ENCODE measurements at places on chromosomes 5 and 9. TPM values are rescaled to one million over a fixed set of nuclear protein-coding genes. Genes with fewer than 3 reads are reported as not detected.

DNA sequence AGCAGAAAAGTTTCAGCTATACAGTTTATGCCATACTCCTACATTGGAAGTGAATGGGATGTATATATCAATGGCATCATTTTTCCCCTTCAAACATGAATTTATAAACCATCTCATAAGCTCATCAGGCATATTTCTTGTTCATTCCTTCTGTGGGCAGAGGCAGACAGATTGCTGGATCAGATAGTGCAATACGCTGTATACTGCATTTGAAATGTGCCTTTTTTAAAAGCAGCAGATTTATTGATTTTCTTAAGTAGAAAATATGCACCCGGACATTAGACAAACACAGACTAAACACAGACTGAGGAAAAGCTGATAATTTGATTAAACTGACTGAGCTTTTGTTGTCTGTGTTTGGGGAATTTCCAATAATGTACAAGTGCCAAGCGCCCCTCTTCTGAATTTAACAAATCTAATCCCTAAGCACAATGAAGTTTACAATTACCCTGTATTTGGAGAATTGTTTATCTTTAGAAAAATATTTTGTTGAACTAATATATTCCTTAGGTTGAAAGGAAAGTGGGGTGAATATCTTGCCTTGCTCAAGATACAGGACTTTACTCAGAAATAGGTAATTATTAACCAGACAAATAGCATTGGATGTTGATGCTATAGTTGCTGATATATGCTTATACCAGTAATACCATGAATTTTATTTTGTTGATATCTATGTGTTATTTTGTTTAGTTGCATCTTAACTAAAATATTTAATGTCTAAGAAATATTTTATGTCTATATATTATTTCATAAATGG, 566.6 kb upstream of the MEF2C start:
- no peak for DNase-seq
- no peak overlapping the region for H3K4me3 ChIP-seq
- no peaks in the 10 kb centered on the region for H3K36me3 ChIP-seq
- peaks cover 3% of the 10 kb centered on the region for H3K4me1 ChIP-seq
- H3K27ac ChIP-seq = no peak overlapping the region

DNA sequence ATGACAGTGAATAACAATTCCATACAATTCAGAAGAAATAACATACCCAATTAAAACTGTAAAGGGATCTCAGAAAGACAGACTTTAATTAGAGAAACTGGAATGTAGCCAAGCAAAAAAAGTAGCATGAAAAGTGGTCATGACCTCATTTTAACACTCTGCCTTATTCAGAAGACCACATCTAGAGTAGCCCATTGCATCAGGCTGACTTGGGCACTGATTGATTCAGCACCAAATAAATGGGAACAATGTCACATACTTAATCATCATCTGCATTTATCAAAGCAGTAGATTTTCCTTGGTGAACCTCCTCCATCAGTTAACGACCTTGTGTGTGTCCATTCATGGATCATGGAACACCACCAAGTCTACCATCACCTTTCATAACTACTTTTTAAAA, 992.1 kb downstream of the NR2F1-AS1 start:
- DNase-seq = no peak
- no peaks in the 10 kb centered on the region for H3K4me1 ChIP-seq
- no peaks in the 10 kb centered on the region for H3K36me3 ChIP-seq
- no peaks in the 10 kb centered on the region for H3K27me3 ChIP-seq
- H3K4me3 ChIP-seq = no peak overlapping the region

- DNase-seq = no peak
- no peak overlapping the region for H3K27ac ChIP-seq
- H3K4me3 ChIP-seq = no peak overlapping the region
- no peaks in the 10 kb centered on the region for H3K4me1 ChIP-seq
- no peaks in the 10 kb centered on the region for H3K36me3 ChIP-seq
Measured at GRCh38 chr9:130036099-130036498, 6.9 kb downstream of the FNBP1 start.

GRCh38 chr9:98538626-98539031, 170.1 kb downstream of the GABBR2 start:
- H3K4me3 ChIP-seq = no peak overlapping the region
- no peak overlapping the region for H3K27ac ChIP-seq
- H3K4me1 ChIP-seq = no peaks in the 10 kb centered on the region
- no peak for DNase-seq
- H3K27me3 ChIP-seq = no peaks in the 10 kb centered on the region

DNA sequence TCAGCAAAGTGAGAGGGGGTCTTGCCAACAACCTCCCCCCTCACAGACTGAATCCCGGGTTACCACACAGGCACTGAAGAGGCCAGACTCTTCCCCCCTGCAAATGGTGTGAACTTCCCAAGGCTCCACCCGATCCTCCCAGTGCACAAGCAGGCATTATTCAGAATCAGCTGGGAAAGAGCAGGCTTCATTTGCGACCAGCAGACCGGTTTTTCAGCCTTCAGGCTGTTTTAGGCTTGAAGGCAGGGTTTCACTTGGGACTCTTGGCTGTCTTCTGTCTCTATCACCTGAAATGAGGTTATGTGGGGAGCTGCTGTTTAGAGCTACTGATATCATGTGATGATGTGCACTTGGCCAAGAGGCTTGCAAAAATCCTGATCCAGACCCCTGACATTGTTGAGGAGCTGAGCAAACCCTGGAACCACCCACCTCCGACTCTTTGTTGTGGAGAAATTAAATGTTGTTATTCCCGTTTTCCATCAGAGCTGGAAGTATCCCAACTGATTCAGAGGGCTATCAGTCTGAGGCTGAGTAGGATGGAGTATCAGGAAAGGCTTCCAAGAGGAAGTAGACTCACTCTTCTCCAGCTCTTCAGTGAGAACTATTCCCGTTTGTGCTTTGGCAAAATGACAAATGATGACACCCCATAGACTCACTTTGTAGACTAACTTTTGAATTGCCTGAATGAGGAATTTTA, 63.3 kb upstream of the ZFR start:
- H3K4me3 ChIP-seq = no peak overlapping the region
- H3K27me3 ChIP-seq = no peaks in the 10 kb centered on the region
- peaks cover 7% of the 10 kb centered on the region for H3K4me1 ChIP-seq
- no peaks in the 10 kb centered on the region for H3K36me3 ChIP-seq
- H3K27ac ChIP-seq = no peak overlapping the region

- peaks cover 12% of the 10 kb centered on the region for H3K36me3 ChIP-seq
- no peak overlapping the region for H3K4me3 ChIP-seq
- no peaks in the 10 kb centered on the region for H3K27me3 ChIP-seq
- H3K27ac ChIP-seq = no peak overlapping the region
- 0 out of 2 replicates have a peak, but pooled peaks cover 11% of the 10 kb centered on the region for H3K4me1 ChIP-seq
- no peak for DNase-seq
Measured at GRCh38 chr9:97627624-97628023, 5.5 kb downstream of the TSTD2 start.

- no peak overlapping the region for H3K4me3 ChIP-seq
- H3K36me3 ChIP-seq = no peaks in the 10 kb centered on the region
- H3K4me1 ChIP-seq = no peaks in the 10 kb centered on the region
- H3K27ac ChIP-seq = no peak overlapping the region
- H3K27me3 ChIP-seq = no peaks in the 10 kb centered on the region
Measured at GRCh38 chr5:125261505-125262250, 515.2 kb upstream of the ZNF608 start.

DNA sequence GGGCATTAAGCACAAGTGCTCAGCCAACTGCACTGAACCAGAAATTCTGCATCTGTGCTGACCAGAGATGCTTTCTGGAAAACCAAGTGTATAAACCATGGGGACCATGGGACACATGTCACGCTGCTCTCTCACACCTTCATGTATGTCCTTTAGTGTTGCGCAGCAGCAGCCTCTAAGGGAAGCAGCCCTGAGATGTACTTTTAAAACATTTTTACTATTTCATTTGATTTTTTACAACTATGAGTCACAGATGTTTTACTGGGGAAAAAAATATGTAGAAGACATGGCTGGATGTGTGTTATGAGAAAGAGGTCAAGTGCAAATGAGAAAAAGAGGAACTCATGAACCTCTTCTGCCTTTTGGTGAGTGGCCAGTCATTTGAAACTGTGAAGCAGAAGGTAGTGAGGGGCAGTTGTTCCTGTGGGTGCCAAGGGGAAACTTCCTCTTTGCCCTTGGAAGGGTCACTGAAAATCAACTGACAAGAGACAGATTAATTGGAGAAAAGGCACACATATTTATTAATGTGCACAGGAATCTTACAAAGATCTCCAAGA, 31.4 kb upstream of the SYK start:
- H3K27ac ChIP-seq = no peak overlapping the region
- no peaks in the 10 kb centered on the region for H3K36me3 ChIP-seq
- no peak overlapping the region for H3K4me3 ChIP-seq
- H3K4me1 ChIP-seq = no peaks in the 10 kb centered on the region
- DNase-seq = no peak

DNA sequence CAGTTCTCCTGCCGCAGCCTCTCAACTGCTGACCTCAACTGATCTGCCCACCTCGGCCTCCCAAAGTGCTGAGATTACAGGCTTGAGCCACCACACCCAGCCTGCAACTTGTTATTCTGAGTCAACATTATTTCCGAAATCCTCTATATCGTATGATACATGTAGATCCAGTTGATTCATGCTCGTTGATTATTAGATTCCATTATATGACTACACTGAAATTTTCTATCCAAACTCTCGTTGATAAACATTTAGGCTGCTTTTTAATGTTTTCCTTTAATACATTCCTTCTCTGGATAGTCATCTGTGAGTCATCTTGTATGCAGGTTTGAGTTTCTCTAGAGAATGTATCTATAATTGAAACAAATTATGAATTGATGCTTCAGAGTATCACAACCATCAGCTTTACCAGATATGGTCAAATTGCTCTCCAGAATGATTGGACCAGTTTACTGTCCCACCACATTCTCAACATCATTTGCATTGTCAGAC, 4.1 kb downstream of the CDK7 start:
- H3K27ac ChIP-seq = no peak overlapping the region
- H3K4me3 ChIP-seq = no peak overlapping the region
- peaks cover 7% of the 10 kb centered on the region for H3K36me3 ChIP-seq
- H3K27me3 ChIP-seq = no peaks in the 10 kb centered on the region
- H3K4me1 ChIP-seq = peaks cover 3% of the 10 kb centered on the region

GRCh38 chr9:27634879-27635278, 61.6 kb upstream of the C9orf72 start:
- no peak overlapping the region for H3K27ac ChIP-seq
- DNase-seq = no peak
- H3K4me3 ChIP-seq = no peak overlapping the region
- H3K4me1 ChIP-seq = no peaks in the 10 kb centered on the region
- H3K36me3 ChIP-seq = no peaks in the 10 kb centered on the region

DNA sequence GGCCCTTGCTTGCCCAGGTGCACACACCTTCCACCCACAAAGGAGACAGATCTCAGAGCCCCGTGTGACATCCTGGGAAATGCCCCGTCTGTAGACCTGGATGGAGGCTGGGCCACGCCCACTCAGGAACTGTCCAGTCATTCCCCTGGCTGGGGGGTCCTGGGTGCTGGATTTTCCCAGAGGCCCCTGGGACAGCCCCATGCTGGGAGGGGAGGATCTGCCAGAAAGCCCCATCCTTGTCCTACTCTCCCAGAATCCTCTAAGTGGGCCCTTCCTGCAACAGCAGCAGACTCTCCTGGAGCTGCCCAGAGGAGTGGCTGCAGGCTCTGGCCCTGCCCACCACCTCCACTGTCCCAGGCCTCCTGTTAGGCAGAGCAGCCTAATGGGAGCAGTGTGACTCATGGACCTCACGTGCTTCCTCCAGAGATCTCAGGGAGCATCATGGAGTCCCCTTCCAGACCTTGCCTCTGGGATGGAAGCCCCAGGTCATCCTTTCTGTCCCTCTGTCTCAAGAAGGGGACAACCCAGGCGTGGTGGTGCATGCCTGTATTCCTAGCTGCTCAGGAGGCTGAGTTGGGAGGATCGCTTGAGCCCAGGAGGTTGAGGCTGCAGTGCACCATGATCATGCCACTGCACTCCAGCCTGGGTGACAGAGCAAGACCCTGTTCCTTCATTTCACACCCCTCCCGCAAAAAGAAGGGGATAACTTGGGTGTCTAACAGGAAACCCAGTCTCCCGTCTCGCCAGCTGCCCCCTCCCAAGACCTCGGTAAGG, 51.7 kb downstream of the JADE2 start:
- no peaks in the 10 kb centered on the region for H3K27me3 ChIP-seq
- no peak overlapping the region for H3K27ac ChIP-seq
- H3K4me1 ChIP-seq = no peaks in the 10 kb centered on the region

DNA sequence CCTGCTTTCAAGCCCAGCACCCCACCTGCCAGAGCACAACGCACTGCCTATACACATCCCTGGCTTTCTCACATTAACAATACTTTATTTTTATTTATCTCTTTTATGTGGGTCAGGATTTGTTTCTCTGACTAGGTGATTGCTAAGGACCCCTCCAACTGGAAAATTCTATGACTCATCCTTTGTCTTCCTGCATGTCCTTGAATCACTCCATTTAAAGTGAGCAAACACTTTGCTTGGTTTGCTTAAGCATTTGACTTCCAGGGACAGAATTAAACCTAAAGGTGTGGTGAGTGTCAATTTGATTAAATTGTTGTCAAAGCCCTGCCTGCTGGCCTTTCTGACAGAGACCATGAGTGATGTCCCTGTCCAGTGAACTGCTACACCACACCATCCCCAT, 536.5 kb upstream of the BRINP1 start:
- H3K4me1 ChIP-seq = no peaks in the 10 kb centered on the region
- H3K27ac ChIP-seq = no peak overlapping the region
- no peaks in the 10 kb centered on the region for H3K36me3 ChIP-seq

GRCh38 chr9:31140316-31140715, 1244.1 kb upstream of the ACO1 start:
- no peak overlapping the region for H3K27ac ChIP-seq
- no peak for DNase-seq
- H3K4me1 ChIP-seq = no peaks in the 10 kb centered on the region

DNA sequence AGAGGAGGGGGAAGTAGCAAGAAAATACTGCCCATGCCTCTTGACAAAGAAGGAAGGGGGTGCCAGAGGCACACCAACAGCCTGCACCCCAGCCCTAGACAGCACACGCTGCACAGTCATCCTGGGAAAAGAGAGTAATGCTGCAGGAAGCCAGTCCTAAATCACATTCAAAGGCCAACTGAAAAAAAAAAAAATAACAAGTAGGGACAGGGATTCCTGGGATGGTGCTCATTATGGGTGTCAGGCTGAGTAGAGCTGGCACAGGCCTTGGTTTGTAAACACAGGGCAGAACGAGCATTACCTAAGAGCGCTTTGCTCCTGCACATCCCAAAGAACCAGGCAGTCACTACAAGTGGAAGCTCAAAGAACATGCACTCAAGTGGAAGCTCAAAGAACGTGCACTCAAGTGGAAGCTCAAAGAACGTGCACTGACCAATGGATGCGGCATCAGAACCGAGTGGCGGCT, 7.8 kb downstream of the RAPGEF1 start:
- no peaks in the 10 kb centered on the region for H3K36me3 ChIP-seq
- no peaks in the 10 kb centered on the region for H3K4me1 ChIP-seq
- no peak overlapping the region for H3K4me3 ChIP-seq
- H3K27ac ChIP-seq = no peak overlapping the region

- H3K36me3 ChIP-seq = no peaks in the 10 kb centered on the region
- H3K27ac ChIP-seq = no peak overlapping the region
- no peaks in the 10 kb centered on the region for H3K4me1 ChIP-seq
- no peak overlapping the region for H3K4me3 ChIP-seq
Measured at GRCh38 chr9:15372455-15372854, 50.2 kb upstream of the SNAPC3 start.

GRCh38 chr9:75181750-75182149, 93.4 kb downstream of the OSTF1 start:
- no peak overlapping the region for H3K4me3 ChIP-seq
- DNase-seq = no peak
- no peaks in the 10 kb centered on the region for H3K27me3 ChIP-seq

- peaks cover 4% of the 10 kb centered on the region for H3K4me1 ChIP-seq
- no peak for DNase-seq
- no peak overlapping the region for H3K4me3 ChIP-seq
- no peak overlapping the region for H3K27ac ChIP-seq
- no peaks in the 10 kb centered on the region for H3K27me3 ChIP-seq
Measured at GRCh38 chr5:81948349-81948748, 23.5 kb upstream of the ATG10 start.

The VPS13A gene
- total RNA-seq = 30.0 TPM

The FAM221B gene
- not detected for total RNA-seq

The HK3 gene
- total RNA-seq = not detected

The APBA1 gene
- total RNA-seq = 1.1 TPM

The DDX31 gene
- total RNA-seq = 25.2 TPM
